CD4-positive, CD25-positive, alpha-beta regulatory T cell (primary cell): ENCODE measurements at places on chromosomes 2 and 18.

DNA sequence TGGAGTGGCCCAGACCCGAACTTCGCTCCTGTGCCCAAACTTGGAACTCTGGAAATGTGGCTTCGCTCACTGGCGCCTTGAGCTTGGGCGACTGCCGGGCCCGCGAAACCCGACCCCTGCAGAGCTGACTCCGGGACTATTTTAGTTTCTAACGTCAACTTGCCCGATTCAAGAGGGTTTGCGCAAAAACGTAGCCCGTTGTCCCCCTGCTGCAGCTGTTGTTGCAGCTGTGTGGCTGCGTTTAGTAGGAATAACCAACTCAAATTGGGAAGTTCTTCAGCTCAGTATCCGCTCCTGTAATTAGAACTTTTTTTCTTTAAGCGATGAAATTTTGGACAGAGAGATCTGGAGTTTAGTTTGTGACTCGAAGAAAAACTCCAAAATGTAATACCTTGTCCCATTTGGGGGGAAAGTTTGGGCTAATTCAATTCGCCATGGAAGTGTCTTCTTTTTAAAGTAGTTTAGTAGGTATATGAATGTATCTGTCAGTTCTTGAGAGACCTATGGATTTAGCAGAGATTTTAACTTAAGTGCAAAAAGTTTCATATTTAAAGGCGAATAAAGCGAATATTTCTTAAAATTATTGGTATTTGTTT lies 559 bp downstream of the MYL12A start:
- no peak for DNase-seq

DNA sequence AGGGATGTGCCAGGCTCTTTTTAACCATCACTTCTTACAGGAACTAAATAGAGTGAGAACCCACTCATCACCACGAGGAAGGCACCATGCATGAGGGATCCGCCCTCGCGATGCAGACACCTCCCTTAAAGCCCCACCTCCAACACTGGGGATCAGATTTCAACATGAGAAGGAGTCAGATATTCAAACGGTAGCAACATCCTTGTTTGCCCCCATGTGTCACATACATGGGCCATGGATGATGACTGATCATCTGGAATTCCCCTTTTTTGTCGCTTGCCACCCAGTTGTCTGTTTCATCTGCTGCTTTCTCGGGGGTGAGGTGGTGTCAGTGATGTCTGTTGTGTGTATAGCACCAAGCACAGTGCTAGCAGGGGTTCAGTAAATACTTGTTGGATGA lies 57.9 kb downstream of the NCK2 start:
- peak; percentile 65 for DNase-seq

DNA sequence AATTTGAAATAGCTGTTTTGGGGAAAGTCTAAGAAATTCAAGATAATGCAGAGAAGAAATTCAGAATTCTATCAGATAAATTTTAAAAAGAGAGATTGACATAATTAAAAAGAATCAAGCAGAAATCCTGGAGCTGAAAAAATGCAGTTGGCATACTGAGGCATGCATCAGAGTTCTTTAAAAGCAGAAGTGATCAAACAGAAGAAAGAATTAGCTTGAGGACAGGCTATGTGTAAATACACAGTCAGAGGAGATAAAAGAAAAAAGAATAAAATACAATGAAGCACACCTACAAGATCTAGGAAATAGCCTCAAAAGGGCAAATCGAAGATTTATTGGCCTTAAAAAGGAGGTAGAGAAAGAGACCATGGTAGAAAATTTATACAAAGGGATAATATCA lies 57.1 kb downstream of the CYTIP start:
- DNase-seq = no peak

- DNase-seq = no peak
These were observed 45.1 kb downstream of the COL5A2 start for GRCh38 chr2:189134485-189134884.

DNA sequence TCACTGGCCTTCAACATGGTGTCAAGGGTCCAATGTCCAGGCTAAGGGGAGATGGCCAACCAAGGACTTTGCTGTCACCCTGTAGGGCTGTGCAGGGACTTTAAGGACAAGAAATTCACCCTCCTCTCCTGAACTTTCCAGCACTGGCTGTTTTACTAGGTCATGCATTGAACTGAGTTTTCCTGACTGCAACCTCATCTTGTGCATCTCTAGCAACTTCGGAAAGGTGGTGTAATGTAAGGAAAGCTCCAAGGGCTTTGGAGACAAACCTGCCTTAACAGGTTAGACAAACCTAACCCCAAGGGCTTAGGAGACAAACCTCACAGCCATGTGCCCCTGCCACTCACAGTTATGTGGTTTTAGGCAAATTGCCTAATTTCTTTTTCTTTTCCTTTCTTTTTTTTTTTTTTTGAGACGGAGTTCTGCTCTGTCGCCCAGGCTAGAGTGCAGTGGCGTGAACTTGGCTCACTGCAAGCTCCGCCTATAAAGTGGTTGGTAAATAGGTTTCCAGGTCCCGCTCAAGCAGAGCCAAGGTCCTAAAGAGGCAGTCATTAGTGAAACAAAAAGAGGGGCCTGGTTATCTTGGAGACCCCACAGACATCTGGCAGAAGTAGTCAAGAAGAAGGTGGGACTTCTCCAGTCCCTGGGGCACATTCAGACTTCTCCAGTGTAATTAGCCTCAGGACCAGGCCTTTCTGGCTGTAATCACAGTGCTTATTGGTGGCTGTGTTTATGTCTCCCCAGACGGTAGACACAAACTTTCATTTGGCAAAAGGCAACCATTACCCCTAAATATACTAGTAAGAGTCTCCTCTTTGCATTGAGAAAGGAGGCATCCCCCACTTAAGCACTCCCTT lies 37.6 kb upstream of the PMAIP1 start:
- no peak for DNase-seq

DNA sequence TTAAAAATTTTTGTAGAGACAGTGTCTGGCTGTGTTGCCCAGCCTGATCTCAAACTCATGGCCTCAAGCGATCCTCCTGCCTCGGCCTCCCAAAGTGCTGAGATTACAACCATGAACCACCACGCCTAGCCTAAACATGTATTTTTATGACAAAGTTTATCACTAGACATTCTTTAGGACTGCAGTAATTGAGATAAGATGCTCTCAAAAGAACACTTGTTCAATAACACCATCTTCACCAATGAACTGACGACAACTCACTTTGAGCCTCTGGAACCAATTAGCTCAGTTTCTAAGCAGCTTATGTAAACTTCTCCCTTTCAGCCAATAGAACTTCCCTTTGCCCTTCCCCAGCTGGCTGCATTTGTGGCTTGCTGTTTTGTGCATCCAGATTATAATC lies 15.3 kb upstream of the PPP4R1 start:
- DNase-seq = no peak

GRCh38 chr2:209563453-209563852 lies 139.6 kb downstream of the MAP2 start:
- no peak for DNase-seq

DNA sequence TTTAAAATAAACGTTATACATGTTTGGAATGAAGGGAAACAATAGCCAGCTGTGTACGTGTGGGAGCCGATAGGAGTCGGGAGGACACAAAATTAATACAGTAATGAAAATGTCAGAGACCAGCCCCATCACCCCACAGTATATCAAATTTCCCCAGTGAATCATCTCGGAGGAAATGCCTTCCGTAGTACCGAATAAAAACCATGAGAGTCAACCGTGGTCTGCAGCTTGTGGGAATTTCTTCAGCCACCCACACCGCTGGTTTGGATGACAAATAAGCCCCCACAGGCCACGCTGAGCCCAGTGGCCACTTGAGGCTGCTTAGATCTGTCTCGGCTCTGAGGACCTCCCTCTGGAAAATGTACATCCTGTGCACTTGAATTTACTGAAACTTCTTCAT lies 133.7 kb downstream of the COL6A3 start:
- no peak for DNase-seq

DNA sequence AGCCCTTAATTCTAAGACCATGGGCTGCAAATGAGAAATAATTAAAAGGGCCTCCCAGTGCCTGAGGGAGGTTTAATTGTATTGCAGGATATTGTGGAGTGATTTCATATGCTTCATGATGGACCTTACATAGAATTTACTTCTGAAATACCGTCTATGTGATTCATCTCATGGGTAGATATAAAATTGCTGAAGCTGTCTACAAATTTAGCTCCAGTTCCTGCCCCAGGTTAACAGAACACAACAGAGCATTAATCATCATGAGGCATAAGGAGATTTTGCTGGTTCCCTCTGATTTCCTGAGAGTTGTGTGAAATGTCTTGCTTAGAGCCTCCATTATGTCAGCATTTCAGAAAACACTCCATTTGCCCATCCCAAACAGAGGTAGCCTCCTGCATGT lies 770 bp downstream of the UPP2 start:
- DNase-seq = no peak

- no peak for DNase-seq
These were observed 61.6 kb upstream of the SNTG2 start for GRCh38 chr2:888906-889566.

GRCh38 chr2:239958473-239958765 lies 66.7 kb downstream of the NDUFA10 start:
- DNase-seq = no peak

DNA sequence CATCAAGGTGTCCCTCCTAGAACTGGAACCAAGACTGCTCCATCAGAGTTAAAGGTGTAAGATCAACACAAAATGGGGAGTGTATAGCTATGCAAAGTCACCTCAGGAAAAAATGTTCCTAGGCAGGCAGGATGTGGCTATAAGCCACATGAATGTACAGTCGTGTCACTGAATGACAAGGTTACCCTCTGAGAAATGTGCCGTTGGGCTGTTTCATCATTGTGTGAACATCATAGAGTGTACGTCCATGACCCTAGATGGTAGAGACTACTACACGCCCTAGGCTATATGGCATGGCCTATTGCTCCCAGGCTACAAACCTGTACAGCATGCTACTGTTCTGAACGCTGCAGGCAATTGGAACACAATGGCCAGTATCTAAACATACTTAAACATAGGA lies 24.5 kb downstream of the TYMS start:
- peak; percentile 62 for DNase-seq
